Frontal cortex (tissue), 4 donors: ENCODE measurements at places on chromosomes 5 and 9. TPM values are rescaled to one million over a fixed set of nuclear protein-coding genes. Genes with fewer than 3 reads are reported as not detected.

GDNF gene
- total RNA-seq, result not detected

DMRT3 gene
- not detected for total RNA-seq

PGM5 gene
- total RNA-seq, result 3.3 TPM

SLC4A9 gene
- under 0.01 TPM for total RNA-seq

NUTM2F gene
- total RNA-seq, result not detected

IL3 gene
- total RNA-seq, result not detected

STPG3 gene
- not detected for total RNA-seq

ALDH1A1 gene
- total RNA-seq, result 1.2 TPM

CXXC5 gene
- 38.7 TPM for total RNA-seq

TSLP gene
- not detected for total RNA-seq

FGD3 gene
- 17.9 TPM for total RNA-seq

TMEM215 gene
- 0.82 TPM for total RNA-seq

RAPGEF6 gene
- total RNA-seq, result 58.7 TPM

TNPO1 gene
- 205 TPM for total RNA-seq

PLPP6 gene
- 16.3 TPM for total RNA-seq

ADAMTSL2 gene
- total RNA-seq, result 2.4 TPM

CCL19 gene
- not detected for total RNA-seq

HEMGN gene
- total RNA-seq, result 3.7 TPM

AIF1L gene
- total RNA-seq, result 16.3 TPM

IFNA13 gene
- total RNA-seq, result not detected

SPINK5 gene
- not detected for total RNA-seq

ELL2 gene
- 25.3 TPM for total RNA-seq

ST8SIA4 gene
- total RNA-seq, result 76.2 TPM

HABP4 gene
- 13.9 TPM for total RNA-seq

ITGA1 gene
- 4.5 TPM for total RNA-seq

FOXB2 gene
- not detected for total RNA-seq

SPATA31D3 gene
- not detected for total RNA-seq

SPINK7 gene
- not detected for total RNA-seq

SEC61B gene
- total RNA-seq, result 40.4 TPM

GDA gene
- total RNA-seq, result 21.6 TPM

WDR70 gene
- total RNA-seq, result 37.1 TPM

LHX3 gene
- total RNA-seq, result not detected

DBH gene
- total RNA-seq, result under 0.01 TPM

LCN2 gene
- total RNA-seq, result not detected

GPR151 gene
- 0.41 TPM for total RNA-seq

PCDHA9 gene
- 9.8 TPM for total RNA-seq

NOXA1 gene
- 1.2 TPM for total RNA-seq

SPATA31D4 gene
- not detected for total RNA-seq

BHMT2 gene
- total RNA-seq, result 0.41 TPM

C1QTNF2 gene
- 2.0 TPM for total RNA-seq

ZNF189 gene
- 54.6 TPM for total RNA-seq

PCDHB16 gene
- total RNA-seq, result 5.3 TPM

MSX2 gene
- total RNA-seq, result 0.41 TPM

RMI1 gene
- total RNA-seq, result 12.6 TPM

RECK gene
- total RNA-seq, result 7.3 TPM

NRG2 gene
- 5.3 TPM for total RNA-seq

IGIP gene
- 7.7 TPM for total RNA-seq

ZFP37 gene
- 22.8 TPM for total RNA-seq

MYMK gene
- total RNA-seq, result not detected

ADRA1B gene
- total RNA-seq, result 1.2 TPM

SOX30 gene
- total RNA-seq, result under 0.01 TPM

CORO2A gene
- 4.5 TPM for total RNA-seq

ZNF658 gene
- 28.5 TPM for total RNA-seq

CNOT6 gene
- 34.6 TPM for total RNA-seq

PLAC8L1 gene
- total RNA-seq, result 0.82 TPM

EGR1 gene
- 0.82 TPM for total RNA-seq

SCGB3A2 gene
- not detected for total RNA-seq

TRAF2 gene
- total RNA-seq, result 7.3 TPM
